ENCODE measurements at places on chromosomes 6 and 20. TPM values are rescaled to one million over a fixed set of nuclear protein-coding genes. Genes with fewer than 3 reads are reported as not detected.

GRCh38 chr20:10419550-10420133 lies 14.4 kb downstream of the MKKS start:
- DNase-seq = no peak

- DNase-seq = no peak
Measured at GRCh38 chr6:116101302-116101718, 657 bp downstream of the NT5DC1 start.

OR5V1 gene
- not detected for polyA plus RNA-seq

MARCKS gene
- 237 TPM for polyA plus RNA-seq

- no peak for DNase-seq
Measured at GRCh38 chr20:18144541-18145099, 7.0 kb downstream of the KAT14 start.

- no peak for DNase-seq
Measured at GRCh38 chr6:111565326-111566221, 40.1 kb downstream of the TRAF3IP2 start.

DNA sequence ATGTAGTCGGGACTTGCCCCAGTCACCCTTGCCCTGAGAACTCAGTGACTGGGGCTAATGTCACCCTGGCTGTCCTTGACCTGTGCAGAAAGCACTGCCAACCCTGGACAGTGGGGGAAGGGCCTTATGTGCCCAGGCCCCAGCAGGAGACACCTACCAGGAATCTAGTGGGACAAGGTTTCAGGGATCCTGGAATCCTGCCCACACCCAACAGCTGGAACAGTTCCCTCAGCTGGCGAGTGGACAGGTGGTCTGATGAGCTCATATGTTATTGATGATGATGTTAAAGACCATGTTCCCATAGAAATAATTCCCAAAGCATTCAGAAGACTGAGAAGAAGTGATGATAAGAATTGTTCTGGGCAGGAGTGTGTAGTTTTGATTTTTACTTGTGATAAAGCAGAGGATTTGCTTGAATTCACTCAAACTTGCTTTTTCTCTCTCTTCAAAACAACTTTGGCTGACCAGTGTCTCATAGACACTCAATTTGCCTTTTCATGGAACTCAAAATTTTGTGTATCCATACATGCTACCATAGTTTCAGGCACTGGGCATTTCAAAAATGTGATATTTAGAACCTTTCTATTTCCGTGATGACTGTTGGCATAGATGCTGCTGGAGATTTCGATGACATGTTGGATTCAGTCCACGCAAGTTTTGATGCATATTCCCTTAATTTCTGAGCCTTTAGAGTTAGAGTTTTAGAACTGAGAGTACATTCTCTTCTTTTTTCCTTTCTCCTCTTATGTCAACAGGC lies 79.3 kb downstream of the SLC22A3 start:
- no peak for DNase-seq

- DNase-seq = no peak
Measured at GRCh38 chr6:129320892-129321291, 389.1 kb downstream of the ARHGAP18 start.

DNA sequence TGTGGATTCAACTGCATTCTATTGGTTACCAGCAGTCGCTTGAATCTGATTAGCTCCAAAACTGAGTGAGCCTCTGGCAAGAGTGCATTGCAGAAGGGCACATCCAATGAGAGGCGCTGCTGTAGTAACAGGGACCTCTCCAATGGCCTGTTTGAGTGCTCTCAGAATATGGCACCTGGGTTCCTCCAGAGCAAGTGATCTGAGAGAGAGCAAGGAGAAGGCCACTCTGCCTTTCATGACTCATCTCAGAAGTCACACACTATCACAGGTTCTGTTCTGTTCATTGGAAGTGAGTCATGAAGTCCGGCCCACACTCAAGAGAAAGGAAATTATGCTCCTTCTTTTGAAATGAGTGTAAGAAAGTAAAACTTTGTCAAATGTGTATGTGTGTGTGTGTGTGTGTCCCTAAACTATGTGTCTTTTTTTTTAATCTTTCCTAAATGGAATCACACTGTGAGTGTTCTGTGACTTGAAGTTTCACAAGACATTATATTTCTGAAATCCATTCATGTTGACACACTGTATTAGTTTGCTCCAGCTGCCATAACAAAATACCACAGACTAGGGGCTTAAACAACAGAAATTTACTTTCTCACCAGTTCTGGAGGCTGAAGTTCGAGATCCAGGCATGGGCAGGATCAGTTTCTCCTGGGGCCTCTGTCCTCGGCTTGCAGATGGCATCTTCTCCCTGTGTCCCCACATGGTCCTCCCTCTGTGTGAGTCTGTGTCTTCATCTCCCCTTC lies 138.3 kb upstream of the CDYL start:
- DNase-seq = no peak

DNA sequence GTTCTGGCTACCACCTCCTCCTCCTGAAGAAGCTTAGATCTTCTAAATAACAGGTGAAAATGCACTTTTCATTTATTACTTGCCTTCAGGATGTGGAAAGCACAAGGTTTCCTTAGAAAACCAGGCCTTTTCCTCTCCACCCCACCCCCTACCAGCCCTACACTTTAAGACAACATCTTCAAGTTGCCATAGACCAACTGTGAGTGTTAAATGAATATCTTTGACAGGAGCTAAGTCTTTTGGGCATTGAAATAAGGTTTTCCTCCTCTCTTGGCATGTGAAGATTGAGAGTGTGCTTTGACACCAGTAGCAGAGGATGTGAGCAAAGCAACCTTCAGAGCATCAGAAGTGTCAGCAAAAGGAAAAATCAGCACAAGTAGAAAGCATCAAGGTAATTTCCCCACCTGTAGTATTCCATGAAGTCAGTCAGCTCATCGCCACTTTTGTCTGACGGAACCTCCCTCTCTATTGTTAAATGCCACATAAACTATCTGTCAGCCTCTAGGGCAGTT lies 532.3 kb upstream of the MMS22L start:
- no peak for DNase-seq
